ENCODE measurements at places on chromosomes 16 and 17.

- DNase-seq: no peak
Measured at GRCh38 chr17:59513934-59514841, 51.2 kb upstream of the DHX40 start.

DNA sequence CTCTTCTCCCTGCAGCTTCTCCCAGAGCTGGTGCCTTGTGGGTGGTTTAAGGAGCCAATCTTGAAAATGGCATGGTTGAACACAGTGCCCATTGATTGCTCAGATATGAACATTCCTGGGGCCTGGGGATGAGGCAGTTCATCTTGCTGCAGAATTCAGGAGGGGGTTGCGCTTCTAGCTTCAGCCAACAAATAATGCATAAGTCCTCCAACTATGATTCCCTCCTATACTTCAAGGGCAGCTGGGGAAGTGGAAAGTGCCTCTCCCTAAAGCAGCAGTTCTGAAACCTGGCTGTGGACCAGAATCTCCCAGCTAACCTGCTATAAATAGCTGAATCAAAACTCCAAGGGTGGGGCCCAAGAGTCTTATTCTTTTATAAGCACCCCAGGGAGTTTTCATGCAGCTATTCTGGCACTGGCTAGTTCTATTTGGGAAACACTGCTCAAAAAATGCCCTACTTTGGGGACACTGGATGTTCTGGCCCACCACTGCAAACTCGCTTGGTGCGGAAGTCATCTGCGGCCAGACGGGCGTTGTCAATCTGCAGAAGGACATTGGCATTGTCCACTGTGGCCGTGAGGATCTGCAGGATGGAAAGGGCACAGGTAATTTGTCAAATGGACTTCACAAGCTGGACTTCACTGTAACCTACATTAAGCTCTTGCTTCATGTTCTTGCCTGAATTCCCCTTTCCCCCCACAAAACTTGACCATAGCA is 130.3 kb downstream of the CCDC144A start:
- no peak for DNase-seq

DNA sequence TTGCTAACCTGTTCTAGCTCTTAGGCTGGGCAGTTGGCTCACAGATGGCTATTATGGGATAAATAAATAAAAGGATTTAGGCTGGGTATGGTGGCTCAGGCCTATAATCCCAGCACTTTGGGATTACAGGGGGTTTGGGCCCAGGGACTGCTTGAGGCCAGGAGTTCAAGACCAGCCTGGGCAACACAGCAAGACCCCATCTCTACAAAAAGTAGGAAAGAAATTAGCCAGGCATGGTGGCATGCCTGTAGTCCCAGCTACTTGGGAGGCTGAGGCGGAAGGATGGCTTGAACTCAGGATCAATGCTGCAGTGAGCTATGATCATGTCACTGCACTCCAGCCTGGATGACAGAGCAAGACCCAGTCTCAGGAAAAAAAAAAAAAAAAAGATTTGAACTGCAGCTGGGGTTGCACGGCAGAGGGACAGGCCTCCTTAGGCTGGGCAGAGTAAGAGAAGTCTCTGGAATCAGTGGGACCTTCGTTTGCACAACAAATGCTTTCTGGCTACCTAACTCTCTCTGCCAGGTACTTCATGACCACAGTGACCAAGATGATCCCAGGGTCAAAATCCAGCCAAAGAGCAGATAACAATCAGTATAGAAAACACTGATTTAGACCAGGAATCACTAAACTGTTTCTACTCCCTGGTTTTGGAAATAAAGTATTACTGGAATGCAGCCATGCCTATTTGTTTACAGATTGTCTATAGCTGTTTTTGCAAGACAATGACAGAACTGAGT is 6.8 kb downstream of the RUSF1 start:
- no peak for DNase-seq

DNA sequence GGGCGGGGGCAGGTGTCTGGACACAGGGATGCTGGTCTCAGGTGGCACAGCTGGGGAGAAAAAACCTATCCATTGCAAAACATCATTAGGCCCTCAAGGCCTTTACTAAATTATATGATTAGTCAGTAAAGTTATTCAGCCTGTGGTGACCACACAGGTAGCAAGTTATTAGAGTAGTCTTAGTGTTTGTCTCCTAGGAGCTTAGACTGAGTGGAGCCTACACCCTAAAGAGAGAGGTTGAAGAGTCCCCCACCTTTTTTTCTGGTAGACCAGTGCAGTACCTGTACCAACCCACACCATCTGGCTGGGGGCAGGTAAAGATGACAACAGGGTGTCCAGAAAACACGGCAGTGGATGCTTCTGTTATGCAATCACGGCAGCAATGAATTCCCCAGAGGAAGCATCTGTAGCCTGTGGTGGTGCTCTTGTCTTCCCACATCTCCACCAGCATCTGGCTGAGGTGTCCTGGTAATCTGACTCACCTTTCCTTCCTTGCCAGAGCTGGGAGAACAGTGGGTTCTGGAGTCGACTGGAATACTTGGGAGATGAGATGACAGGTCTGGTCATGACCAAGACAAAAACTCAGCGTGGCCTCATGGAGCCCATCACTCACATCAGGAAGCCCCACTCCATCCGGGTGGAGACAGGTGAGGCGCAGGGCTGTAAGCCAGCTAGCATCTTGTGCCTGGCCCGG is 11.0 kb downstream of the MYCBPAP start:
- DNase-seq: no peak

DNA sequence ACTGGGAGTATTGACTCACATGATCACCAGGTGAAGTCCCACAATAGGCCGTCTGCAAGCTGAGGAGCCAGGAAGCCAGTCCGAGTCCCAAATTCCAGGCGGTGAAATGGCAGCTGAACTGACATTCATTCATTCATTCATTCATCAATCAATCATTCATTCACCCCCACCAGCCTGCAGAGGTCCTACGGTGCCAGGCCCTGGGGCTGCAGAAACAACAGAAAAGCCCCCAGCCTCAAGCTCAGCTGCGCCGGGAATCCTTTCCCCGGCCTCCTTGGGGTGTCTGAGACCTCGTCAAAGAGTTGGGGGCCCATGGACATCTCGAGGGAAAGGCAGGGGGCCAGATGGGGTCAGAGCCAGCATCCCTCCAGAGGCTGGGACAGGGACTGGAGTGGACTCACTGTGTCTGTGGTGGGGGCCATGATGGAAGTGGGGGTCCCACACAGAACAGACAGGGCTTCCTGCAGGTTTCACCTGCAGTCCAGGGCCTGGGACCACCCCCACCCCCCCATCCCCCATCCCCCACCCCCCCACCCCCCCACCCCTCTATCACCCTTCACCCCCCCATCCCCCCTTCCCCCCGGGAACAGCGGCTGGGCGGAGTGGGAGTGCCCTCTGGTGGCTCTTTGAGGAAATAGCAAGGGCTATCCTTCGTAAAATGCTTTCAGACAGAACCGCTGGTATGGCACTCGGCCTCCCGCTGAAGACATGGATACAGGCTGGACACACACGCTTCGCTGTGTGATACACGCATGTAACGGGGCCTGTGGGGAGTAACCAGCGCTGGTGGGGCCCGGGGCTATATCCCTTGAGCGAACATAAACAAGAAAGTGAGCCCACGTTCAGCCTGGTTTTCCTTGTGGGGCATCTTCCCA is 8.5 kb upstream of the ZC3H18 start:
- DNase-seq: peak; percentile 38

DNA sequence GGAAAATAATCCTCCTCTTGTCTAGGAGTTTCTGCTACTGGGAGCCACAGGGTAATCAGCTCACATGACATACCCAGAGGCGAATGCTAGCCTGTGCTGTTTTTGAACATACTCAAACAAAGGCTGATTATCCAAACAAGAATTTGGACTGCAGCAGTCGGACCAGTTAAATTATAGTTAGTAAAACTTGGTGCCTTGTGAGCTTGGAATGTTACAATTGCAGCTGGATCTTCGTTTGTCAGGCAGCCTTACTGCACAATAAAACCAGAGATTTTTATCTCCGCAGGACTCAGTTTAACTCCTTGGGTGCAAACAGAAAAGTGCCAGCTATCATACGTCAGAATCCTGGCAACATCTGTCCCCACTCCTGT is 163.8 kb upstream of the TBX2 start:
- DNase-seq: no peak

- DNase-seq: no peak
Measured at GRCh38 chr17:8413328-8413727, 15.7 kb upstream of the RNF222 start.

- DNase-seq: no peak
Measured at GRCh38 chr16:83143788-83144187, 517.0 kb downstream of the CDH13 start.

DNA sequence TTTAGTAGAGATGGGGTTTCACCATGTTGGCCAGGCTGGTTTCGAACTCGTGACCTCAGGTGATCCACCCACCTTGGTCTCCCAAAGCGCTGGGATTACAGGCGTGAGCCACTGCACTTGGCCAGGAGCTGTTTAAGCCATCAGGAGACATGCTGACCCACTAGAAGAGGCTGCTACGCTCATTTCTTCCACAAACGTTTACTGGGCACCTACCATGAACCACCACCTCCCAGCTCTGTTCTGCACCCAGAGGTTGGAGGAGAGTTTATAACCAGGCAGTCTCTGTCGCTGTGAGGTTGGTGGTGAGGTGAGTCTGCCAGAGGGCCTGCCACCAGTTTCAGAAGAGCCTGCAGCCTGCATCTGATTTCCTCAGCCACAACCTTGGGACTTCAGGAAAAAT is 51.8 kb downstream of the SF3B3 start:
- no peak for DNase-seq

- DNase-seq: no peak
Measured at GRCh38 chr17:57379237-57379894, 123.0 kb downstream of the MSI2 start.

GRCh38 chr17:34390649-34391048 is 27.6 kb upstream of the CCL1 start:
- DNase-seq: no peak

GRCh38 chr16:50940275-50940854 is 198.5 kb downstream of the CYLD start:
- DNase-seq: no peak

DNA sequence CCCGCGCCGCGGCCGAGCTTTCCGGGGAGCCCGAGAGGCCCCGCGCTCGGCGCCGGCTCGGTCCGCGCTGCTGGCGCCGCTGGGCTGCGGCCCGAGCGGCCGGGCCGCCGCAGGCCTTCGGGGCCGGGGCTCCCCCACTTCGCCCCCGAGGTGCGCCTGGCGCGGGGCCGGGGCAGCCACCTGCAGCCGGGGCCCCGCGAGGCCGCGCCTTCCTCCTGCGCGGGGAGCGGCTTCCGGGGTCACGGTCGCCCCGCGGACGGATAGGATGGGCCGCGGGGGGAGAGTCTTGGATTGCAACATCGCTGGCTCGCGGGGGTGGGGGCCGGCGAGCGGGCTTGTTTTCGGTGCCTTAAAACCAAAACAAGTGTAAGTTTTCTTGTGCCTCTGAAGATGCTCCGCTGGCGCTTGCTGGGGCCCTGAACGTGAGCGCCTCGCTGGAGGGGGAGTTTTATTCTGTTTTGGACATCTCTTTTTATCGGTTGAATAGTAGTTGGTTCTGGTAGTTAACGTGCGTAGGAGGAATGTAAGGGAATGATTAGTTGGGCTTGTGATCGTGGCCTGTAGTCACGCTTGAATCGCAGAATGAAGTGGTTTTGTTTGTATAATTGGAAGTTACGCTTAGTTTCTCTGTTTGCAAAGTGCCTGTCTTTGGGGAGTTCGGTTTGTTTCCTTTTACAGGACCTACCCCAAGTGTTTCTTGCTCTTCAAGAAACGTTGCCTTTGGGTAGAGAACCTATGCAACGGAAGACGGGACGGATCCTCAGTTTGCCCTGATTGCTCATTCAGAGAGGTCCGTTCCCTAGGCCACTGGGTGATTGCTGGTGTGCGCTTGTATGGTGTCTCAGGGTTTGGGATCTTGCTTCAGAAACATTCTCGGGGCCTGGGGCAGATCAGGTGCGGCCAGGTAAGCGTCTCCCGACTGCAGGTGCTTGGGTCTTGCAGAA is 724 bp downstream of the UBE2I start:
- DNase-seq: peak; percentile 28

DNA sequence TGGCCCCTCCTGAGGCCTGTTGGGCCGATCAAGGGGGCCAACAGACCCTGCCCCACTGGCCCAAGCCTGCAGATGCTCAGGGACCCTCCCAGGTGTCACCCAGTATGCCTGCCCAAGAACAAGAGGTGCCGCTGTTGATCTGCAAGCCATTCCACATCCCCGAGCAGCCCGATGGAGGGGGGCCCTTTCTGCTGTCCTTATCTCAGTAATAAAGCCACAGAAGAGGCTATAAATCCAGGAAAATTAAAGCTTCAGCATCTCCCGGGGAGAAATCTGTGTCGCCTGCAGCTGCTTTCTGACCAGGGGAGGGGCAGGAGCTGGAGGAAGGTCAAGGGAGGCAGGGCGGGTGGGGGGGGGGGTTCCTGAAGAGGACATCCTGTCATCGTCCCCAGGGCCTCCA is 11.7 kb upstream of the CACNA1H start:
- DNase-seq: no peak

- no peak for DNase-seq
Measured at GRCh38 chr16:81522108-81522701, 77.6 kb downstream of the CMIP start.

DNA sequence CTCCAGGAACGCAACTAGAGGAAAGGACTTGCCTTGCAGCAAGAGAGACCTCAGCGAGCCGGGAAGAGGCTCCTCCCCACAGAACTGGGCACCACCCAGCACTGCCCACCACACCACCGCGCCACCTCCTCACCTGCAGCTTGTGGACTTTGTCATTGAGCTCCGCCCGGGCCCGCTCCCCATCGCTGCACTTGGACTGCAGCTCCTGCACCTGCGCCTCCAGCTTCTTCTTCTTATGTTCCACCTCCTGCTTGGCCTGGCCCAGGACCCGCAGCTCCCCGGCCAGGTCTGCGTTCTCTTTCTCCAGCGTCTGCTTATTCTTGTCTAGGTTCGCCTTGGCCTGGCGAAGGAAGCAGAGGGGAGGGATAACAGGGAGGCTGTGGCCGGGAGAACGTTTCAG is 76.7 kb downstream of the NDE1 start:
- DNase-seq: no peak

DNA sequence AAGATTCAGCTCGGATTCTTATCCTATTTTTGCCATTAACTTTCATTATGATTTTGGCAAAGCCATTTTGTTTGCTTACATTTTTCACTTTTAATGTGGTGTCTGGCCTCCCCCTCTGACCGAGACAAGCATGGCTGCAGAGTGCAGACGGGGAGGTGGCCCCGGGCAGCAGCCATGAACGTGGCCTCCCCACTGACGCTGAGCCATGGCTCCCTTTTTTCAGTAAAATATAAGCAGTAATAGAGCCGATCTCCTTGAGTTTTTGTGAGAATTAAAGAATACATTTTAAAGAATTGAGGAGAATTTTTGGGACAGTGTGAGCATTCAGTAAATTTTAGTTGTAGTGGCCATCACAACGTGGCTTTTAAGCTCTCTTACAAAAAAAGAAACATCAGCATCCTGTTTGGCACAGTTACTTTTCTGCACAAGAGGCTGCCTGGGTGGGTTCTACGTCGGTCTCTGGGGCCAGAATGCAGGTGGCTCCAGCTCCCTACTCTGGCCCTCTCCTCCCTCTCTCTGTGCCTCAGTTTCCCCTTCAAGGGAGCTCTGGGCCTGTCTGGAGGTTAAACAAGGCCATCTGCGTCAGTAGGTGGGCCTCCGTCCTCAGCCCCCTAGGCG is 68.8 kb upstream of the ZNF750 start:
- no peak for DNase-seq

DNA sequence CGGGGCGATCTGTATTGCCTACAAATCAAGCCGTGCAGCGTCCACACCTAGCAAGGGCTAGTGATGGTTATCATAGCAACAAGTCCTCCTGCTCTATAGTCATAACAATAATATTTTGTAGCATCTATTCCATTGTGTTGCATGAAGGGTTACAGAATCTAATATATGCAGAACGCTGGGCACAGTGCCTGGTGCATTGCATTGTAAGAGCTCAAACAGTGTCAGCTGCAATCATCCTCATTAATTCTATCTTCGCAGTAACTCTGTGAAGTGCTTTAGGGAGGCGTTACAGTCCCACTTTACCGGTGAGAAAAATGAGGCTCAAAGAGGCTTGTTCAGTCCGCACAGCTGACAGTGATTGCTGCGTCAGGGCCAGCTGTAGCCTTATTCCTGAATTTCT is 149.4 kb downstream of the RBFOX1 start:
- DNase-seq: no peak

All from effector CD8-positive, alpha-beta T cell (primary cell).